Natural killer cell (primary cell): ENCODE measurements at places on chromosomes 5 and 9.

DNA sequence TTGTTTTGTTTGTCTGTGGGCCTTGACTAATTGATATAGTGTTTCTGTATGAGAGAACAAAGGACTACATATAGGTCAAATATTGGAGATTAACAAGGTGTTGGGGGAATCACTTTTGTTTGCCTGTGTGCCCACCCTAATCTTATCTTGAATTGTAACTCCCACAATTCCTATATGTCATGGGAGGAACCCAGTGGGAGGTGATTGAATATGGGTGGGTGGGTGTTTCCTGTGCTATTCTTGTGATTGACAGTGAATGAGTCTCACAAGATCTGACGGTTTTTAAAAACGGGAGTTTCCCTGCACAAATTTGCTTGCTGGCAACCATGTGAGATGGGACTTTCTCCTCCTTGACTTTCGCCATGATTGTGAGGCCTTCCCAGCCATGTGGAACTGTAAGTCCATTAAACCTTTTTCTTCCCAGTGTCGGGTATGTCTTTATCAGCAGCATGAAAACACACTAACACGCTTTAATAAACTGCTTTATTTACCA, 64.9 kb upstream of the HSPB3 start:
- no peak overlapping the region for H3K4me3 ChIP-seq
- H3K27me3 ChIP-seq: no peaks in the 10 kb centered on the region
- no peaks in the 10 kb centered on the region for H3K4me1 ChIP-seq
- no peaks in the 10 kb centered on the region for H3K36me3 ChIP-seq
- no peak overlapping the region for H3K27ac ChIP-seq

DNA sequence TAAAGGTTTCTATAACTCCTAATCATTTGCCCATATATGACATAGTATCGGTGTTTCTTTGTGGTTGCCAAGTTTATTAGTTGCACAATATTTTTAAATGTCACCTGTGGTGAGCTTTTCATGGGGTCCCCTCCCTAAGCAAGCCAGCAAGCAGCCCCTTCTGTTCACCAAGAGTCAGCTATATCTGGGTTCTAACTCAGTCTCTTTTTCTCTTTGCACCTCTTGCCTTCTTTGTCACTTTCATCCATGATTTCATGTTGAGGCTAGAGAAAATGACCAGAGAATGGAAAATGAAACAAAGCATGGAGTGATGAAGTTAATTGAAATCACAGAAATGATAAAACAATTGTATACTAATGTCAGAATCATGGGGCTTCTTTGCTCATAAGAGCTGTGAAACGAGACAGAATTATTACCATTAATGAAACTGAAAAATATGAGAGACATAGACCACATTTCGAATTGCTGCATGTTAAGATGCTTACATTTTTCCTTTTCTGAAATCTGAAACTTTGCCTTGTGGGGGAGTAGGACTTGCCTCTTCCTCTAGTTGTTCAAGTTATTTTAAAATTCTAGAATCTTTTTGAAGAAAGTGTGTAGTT, 75.7 kb downstream of the CAMK4 start:
- no peaks in the 10 kb centered on the region for H3K27me3 ChIP-seq
- H3K27ac ChIP-seq: no peak overlapping the region
- DNase-seq: no peak
- H3K4me3 ChIP-seq: no peak overlapping the region
- no peaks in the 10 kb centered on the region for H3K36me3 ChIP-seq

GRCh38 chr9:124654431-124654830, 116.7 kb downstream of the NR6A1 start:
- H3K4me3 ChIP-seq: no peak overlapping the region
- DNase-seq: no peak
- no peak overlapping the region for H3K27ac ChIP-seq
- H3K36me3 ChIP-seq: no peaks in the 10 kb centered on the region

GRCh38 chr5:40395251-40395650, 284.5 kb upstream of the PTGER4 start:
- H3K27me3 ChIP-seq: no peaks in the 10 kb centered on the region
- no peak for DNase-seq
- no peak overlapping the region for H3K4me3 ChIP-seq

- H3K4me3 ChIP-seq: no peak overlapping the region
- no peaks in the 10 kb centered on the region for H3K27me3 ChIP-seq
- H3K36me3 ChIP-seq: no peaks in the 10 kb centered on the region
- DNase-seq: no peak
- H3K4me1 ChIP-seq: no peaks in the 10 kb centered on the region
These were observed 203.7 kb downstream of the TMEM167A start for GRCh38 chr5:82873452-82873851.

- H3K4me3 ChIP-seq: no peak overlapping the region
- H3K27me3 ChIP-seq: no peaks in the 10 kb centered on the region
- no peak for DNase-seq
- H3K36me3 ChIP-seq: no peaks in the 10 kb centered on the region
- H3K27ac ChIP-seq: no peak overlapping the region
These were observed 17.3 kb upstream of the DAP start for GRCh38 chr5:10778179-10778910.

GRCh38 chr5:133824661-133825254, 143.7 kb downstream of the C5orf15 start:
- DNase-seq: no peak
- no peak overlapping the region for H3K4me3 ChIP-seq

DNA sequence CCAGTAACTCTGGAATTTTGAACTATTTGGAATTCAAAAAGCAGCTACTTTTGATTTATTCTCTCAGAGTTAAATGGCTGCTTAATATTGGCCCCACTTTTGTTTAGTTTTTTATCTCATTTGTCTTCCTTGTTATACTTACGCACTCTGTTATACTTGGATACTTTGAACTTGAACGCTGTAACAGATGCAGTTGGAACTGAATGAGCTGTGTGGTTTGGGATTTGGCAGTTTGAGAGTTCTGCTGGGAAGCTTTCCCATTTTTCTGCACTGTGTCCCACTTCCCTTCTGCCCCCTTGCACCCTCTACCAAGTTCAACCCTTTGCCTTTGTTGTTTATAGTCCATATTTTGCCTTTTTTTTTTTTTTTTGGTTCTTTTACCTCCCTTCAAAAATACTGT, 3.8 kb downstream of the RHOBTB3 start:
- no peak overlapping the region for H3K27ac ChIP-seq
- H3K4me1 ChIP-seq: peaks cover 8% of the 10 kb centered on the region
- no peak for DNase-seq

- H3K27ac ChIP-seq: no peak overlapping the region
- peaks cover 23% of the 10 kb centered on the region for H3K4me1 ChIP-seq
- H3K4me3 ChIP-seq: no peak overlapping the region
- peaks cover under 1% of the 10 kb centered on the region for H3K36me3 ChIP-seq
These were observed 262.3 kb downstream of the ARHGAP26 start for GRCh38 chr5:143032581-143032836.

DNA sequence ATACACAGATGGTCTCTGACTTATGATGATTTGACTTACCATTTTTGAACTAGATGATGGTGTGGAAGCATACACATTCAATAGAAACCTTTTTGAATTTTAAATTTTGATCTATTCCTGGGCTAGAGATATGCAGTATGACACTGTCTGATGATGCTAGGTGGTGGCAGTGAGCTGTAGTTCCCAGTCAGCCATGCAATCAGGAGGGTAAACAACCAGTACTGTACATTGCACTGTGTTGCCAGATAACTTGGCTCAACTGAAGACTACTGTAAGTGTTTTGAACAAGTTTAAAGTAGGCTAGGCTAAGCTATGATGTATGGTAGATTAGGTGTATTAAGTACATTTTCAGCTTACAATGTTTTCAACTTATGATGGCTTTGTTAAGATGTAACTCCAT, 859.1 kb upstream of the ARRDC3 start:
- no peaks in the 10 kb centered on the region for H3K36me3 ChIP-seq
- no peak overlapping the region for H3K4me3 ChIP-seq
- no peak overlapping the region for H3K27ac ChIP-seq
- no peak for DNase-seq
- no peaks in the 10 kb centered on the region for H3K4me1 ChIP-seq
- H3K27me3 ChIP-seq: no peaks in the 10 kb centered on the region

- peak; percentile 70 for DNase-seq
- H3K27ac ChIP-seq: no peak overlapping the region
- H3K4me1 ChIP-seq: peaks cover 3% of the 10 kb centered on the region
- no peak overlapping the region for H3K4me3 ChIP-seq
- no peaks in the 10 kb centered on the region for H3K27me3 ChIP-seq
These were observed 52.9 kb downstream of the COMMD10 start for GRCh38 chr5:116137544-116138378.

GRCh38 chr5:76413746-76414145, 10.7 kb downstream of the IQGAP2 start:
- H3K4me3 ChIP-seq: no peak overlapping the region
- H3K27ac ChIP-seq: no peak overlapping the region
- no peaks in the 10 kb centered on the region for H3K27me3 ChIP-seq
- H3K36me3 ChIP-seq: peaks cover 4% of the 10 kb centered on the region
- H3K4me1 ChIP-seq: peaks cover 37% of the 10 kb centered on the region

DNA sequence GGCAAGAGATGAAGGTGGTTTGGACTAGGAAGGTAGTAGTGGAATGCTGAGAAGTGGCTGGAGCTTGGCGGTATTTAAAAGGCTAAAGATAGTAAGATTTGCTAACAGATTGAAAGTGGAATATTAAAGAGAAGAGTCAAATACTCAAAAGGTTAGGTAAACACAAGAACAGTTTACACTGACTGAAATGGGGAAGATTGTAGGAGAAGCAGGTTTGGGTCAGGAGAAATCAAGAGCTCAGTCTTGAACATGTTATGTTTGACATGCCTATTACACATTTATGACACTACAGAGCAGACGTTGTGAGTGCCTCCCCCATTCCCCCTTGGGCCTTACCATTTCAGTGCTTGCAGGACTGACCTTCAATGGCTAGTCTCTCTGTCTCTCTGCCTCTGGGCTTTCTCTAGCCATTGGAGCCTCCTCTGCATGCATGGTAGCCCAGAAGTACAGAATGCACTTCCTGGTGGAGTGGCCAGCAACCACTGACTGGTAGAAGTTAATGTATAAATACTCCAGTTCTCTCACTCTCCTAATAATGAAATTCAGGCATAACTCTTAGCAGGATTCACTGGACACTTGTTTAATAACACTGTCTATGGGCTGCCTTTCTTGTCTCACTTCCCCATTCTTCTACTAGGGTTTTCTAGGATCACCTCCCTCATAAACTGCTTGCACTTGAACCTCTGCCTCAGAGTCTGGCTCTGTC, 56.8 kb downstream of the HMGCS1 start:
- no peak for DNase-seq
- H3K27me3 ChIP-seq: no peaks in the 10 kb centered on the region
- H3K4me1 ChIP-seq: no peaks in the 10 kb centered on the region
- no peak overlapping the region for H3K4me3 ChIP-seq

- H3K27me3 ChIP-seq: no peaks in the 10 kb centered on the region
- peak overlapping the region; percentile 73 for H3K27ac ChIP-seq
- DNase-seq: peak; percentile 81
- H3K36me3 ChIP-seq: peaks cover 21% of the 10 kb centered on the region
- peaks cover 6% of the 10 kb centered on the region for H3K4me1 ChIP-seq
These were observed 46.1 kb downstream of the DCP2 start for GRCh38 chr5:113022661-113023060.

- no peak for DNase-seq
- H3K4me1 ChIP-seq: no peaks in the 10 kb centered on the region
- no peaks in the 10 kb centered on the region for H3K27me3 ChIP-seq
- no peak overlapping the region for H3K27ac ChIP-seq
- no peak overlapping the region for H3K4me3 ChIP-seq
These were observed 68.9 kb downstream of the PPIC start for GRCh38 chr5:122967625-122968024.
